Muscle of arm (tissue), 14 donors: ENCODE measurements at places on chromosomes 11 and 22. TPM values are rescaled to one million over a fixed set of nuclear protein-coding genes. Genes with fewer than 3 reads are reported as not detected.

- no peak for DNase-seq
Measured at GRCh38 chr11:119290894-119291497, 25.9 kb downstream of the MCAM start.

CDC42BPG gene
- 0.75 TPM for polyA plus RNA-seq

DNA sequence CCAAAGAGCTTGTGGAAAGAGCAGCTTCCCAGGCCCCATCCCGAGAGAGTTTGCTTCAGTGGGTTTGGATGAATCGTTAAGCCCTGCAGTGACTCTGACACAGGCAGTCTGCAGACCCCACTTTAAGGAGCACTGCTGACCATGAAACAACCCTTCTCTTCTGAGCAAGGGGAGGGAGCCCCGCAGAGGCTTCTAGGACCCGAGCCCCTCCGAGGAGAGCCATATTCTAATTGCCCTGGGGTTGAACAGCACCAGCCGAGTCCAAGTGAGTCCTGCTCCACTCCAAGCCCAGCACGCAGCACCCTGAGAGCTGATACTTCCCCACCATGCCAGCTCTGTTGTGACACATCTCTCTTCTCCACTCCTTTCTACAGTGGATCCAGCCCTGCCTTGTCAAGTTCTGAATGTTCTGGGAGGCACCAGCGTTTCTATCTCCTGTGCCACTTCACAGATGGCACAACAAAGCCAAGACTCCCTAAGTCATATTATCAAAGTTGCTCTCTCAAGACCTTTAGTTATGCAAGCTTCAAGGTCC, 10.4 kb downstream of the USP2 start:
- no peak for DNase-seq

EFEMP2 gene
- 150 TPM for polyA plus RNA-seq

DNA sequence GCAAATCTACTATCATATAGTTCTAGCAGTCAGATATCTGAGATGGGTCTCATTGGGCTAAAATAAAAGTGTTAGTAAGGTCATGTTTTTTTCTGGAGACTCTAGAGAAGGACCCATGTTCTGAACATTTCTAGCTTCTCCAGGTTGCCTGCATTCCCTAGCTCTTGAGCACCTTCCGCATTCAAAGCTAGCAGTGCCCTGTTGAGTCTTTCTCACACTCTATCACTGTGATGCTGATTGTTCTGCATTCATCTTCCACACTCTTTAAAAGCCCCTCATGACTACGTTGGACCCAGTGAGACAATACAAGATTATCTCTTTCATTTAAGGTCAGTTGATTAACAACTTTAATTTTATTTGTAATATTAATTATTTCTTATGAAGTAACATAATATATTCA, 433.3 kb upstream of the CHORDC1 start:
- DNase-seq: no peak

DNA sequence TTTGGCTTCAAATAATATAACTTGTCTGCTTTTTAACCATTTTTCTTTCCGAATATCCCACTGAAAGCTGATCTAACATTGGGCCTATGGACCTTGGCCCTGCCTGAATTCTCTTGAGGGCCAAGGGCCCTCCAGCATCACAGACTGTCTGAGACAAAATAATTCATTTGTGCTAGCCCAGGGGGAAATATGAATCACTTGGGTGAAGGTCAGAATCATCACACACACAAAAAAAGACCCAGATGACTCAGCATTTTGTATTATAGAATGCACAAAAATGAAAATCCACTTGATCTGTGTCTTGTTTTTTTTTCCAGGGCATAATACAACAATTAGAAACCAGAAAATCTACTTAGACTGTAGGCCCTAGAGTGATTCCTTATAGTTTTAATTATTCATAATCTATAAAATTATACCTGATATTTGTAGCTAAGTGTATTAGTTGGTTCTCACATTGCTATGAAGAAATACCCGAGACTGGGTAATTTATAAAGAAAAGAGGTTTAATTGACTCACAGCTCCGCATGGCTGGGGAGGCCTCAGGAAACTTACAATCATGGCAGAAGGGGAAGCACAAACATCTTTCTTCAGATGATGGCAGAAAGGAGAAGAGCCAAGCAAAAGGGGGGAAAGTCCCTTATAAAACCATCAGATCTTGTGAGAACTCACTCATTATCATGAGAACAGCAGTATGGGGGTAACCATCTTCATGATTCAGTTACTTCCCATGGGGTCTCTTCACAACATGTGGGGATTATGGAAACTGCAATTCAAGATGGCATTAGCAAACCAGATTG, 15.6 kb upstream of the RDX start:
- no peak for DNase-seq

LINC01488 gene
- 0.28 TPM for polyA plus RNA-seq

DNA sequence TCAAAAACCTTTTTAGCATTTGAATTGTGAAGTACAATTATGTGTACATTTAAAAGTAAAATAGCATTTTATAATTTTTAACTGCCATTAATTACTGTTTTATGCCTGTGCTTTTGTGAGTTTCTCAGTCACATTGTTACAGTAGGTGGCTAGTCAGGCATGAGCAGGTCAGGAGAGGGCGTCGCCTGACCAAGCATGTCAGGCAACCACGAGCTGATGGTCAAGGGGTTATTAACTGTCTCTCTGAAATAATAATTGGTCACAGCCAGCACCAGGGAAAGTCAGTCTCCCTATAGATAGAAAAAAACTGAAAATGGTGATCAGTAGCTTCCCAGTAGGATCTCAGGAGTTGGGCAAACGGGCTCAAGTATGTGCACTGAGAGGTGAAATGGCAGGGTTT, 19.4 kb upstream of the CCDC81 start:
- DNase-seq: no peak

P2RY2 gene
- polyA plus RNA-seq: not detected

DNA sequence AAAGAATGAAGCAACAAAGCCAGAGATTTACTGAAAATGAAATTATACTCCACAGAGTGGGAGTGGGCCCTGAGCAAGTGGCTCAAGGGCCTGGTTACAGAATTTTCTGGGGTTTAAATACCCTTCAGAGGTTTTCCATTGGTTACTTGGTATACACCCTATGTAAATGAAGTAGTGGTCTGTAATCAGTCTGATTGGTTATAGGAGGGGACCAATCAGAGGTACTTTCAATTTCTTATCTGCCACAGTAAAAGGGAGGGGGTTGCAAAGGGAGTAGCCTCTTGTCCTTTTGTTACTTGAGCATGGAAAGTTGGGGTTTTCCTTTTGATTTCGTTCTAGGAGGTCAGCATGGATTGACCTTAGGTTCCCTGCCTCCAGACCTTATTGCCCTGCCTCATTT, 63.5 kb downstream of the ATM start:
- DNase-seq: no peak
